ENCODE measurements at places on chromosomes 4 and X. TPM values are rescaled to one million over a fixed set of nuclear protein-coding genes. Genes with fewer than 3 reads are reported as not detected.

- no peak for DNase-seq
These were observed 216.5 kb downstream of the MID1IP1 start for GRCh38 chrX:39017716-39018115.

DNA sequence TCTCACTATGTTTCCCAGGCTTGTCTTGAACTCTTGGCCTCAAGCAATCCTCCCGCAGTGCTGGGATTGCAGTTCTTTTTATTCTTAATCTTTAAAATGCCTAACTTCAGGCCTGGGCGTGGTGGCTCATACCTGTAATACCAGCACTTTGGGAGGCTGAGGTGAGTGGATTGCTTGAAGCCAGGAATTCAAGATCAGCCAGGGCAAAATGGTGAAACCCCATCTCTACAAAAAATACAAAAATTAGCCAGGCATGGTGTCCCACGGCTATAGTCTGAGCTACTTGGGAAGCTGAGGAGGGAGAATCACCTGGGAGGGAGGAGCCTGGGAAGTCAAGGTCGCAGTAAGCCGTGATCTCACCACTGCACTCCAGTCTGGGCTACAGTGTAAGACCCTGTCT lies 45.9 kb downstream of the PLS3 start:
- no peak for DNase-seq

CNKSR2 gene
- not detected for total RNA-seq

GRCh38 chrX:38662640-38663039 lies 101.3 kb downstream of the TSPAN7 start:
- no peak for DNase-seq

EMCN gene
- 43.6 TPM for total RNA-seq

Measured in glomerular endothelial cell (primary cell).